ENCODE measurements at places on chromosomes 7 and 10.

- DNase-seq = peak; percentile 71
Measured at GRCh38 chr7:28623105-28623730, 210.9 kb downstream of the CREB5 start.

DNA sequence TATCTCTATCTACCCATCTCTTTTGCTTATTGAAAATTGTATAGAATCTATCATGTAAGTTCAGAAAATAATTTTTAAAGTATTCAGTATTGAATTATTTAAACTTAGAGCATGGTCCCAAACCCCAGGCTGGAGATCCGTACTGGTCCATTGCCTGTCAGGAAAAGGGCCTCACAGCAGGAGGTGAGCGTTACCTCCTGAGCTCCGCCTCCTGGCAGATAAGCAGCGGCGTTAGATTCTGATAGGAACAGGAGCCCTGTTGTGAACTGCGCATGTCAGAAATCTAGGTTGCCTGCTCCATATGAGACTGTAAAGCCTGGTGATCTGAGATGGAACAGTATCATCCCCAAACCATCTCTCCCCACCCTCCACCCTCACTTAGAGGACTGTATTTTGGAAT lies 266.0 kb upstream of the CNTNAP2 start:
- DNase-seq = no peak

DNA sequence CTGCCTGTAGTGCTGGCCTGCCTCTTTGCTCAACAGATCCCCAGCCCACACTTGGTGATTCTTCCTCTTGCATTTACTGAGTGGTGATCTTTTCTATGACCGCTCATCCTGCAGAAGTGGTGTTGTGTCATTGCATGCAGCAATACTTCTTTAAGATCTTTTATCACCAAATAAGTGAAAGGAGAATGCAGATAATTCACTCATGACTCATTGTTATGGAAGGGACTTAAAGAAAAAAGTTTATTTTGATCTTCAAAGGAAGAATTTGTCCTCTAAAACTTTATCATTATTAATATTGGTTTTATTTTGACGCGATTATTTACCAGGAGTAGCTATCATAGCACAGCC lies 489.1 kb upstream of the CELF2 start:
- peak; percentile 39 for DNase-seq

GRCh38 chr7:154848464-154848863 lies 154.5 kb downstream of the PAXIP1 start:
- DNase-seq = no peak

DNA sequence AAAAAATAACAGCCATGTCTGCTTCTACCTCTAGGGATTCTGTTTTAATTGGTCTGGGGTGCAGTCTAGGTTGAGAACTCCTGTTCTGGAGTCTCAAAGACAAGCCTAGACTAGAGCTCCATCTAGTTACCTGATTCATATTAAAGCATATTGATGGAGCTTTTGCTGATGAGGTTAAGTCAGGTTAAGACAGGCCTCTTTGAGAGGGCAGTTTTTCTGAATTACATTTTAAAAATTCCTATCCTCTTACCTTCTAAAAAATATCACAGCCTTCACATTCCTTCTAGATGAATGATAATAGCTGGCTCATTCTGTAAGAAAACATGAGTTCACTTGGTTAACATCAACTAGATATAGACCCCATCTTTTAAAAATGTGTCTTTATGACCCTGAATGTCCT lies 28.9 kb downstream of the MGAM start:
- peak; percentile 32 for DNase-seq

- no peak for DNase-seq
Measured at GRCh38 chr10:11553773-11554381, 57.6 kb downstream of the USP6NL start.

- peak; percentile 18 for DNase-seq
Measured at GRCh38 chr7:77727936-77728701, 31.9 kb downstream of the RSBN1L start.

DNA sequence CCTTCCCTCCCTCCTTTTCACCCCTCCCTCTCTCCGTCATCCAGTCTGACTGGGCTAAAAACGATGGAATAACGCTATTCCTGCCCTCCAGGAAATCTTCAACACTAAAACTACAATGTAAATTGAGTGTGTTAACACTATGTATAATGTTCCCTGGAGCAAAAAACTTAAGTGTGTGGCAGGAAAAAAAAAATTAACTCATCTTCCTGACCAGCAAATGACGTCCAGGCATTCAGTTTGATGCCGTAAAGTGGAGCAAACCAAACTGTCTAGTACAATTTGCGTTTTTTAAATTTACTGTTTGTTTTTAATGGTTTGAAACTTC lies 545 bp upstream of the MTPN start:
- no peak for DNase-seq

GRCh38 chr7:25894902-25895791 lies 256.9 kb upstream of the NFE2L3 start:
- peak; percentile 18 for DNase-seq

- DNase-seq = no peak
Measured at GRCh38 chr7:81676105-81676811, 93.6 kb downstream of the HGF start.

Data from fibroblast of upper back skin (primary cell).